GM03348 (cell line): ENCODE measurements at places on chromosomes 5 and 9.
A peak's percentile ranks its signal among the peaks of the same experiment; 100 is the strongest.

DNA sequence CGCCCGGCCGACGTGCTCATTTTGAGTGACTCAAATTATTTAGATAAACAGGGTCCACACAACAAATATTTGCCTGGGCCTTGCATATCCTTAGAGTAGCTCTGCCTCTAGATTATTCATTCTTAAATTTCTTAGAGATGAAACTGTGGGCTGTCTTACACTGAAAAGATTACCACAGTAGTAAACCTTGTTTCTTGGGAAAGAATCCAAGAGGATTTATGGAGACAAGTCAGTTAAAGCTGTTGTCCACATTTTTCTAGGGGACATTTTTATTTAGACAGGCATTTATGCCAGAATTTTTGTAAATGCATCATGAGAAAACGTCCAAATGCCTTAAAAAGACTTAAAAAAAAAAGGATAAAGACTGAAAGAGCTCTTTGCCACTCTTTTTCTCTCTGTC is 32.6 kb upstream of the RANBP3L start:
- peak; percentile 38 for DNase-seq

- DNase-seq, result no peak
These were observed 7.8 kb upstream of the CCDC192 start for GRCh38 chr5:127695346-127695745.

DNA sequence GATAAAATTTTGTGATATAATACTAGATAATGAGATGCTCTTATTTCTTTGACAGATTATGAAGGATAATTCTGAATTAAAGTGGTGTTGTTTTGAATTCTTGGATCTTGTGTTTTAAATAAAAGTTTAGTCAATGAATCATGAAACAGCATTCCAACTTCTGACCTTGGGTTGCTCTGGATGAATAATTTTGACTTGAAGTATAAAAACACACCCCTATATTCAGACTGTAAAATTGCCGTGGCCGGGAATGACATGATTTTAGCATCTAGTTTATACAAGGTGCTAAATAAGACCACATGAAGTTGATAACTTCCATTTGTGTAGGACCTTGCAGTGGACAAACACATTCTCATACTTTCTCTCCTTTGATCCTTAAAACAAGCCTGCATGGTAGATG is 67.2 kb upstream of the DAP start:
- peak; percentile 22 for DNase-seq

DNA sequence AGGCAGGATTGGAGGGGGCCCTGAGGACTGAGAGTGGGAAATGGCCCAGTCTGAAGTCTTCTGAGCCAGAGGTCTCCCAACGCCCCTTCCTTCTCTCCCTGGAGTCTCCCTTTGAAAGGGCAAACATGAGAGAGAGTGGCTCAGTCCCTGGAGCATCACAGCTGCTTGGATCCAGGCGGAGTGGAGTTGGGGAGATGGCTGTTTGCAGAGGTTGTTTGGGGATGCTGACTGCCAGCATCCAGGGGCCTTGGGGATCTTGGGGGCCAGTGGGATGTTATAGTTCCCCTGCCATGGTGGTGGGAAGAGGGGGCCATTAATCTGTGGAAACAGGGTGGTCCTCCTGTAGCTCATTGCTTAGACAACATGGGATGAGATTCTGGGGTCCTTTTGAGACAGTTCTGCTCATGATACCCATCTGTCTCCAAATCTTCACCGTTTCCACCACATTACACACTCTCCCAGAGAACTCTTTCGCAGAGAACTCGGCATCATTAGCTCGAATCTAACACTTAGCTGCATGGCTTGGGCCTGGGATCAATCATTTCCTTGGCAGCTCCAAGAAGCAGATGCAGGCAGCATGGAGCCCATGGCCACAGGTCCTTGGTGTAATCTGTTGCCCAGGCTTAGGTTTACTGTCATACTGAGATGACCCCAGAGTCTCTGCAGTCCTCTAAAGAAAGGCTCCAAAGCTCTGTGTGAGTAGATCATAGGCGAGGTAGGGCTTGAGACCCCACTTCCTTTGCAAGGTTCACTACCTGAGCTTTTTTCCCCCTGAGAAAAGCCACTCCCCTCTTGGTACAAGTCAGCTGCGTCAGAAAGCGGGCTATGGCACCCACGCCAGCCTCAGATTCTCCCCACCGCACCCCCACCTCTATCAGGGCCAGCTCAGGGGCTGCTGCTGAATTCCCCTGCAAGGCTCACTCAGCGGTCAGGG is 54.4 kb upstream of the SH3PXD2B start:
- no peak for DNase-seq

DNA sequence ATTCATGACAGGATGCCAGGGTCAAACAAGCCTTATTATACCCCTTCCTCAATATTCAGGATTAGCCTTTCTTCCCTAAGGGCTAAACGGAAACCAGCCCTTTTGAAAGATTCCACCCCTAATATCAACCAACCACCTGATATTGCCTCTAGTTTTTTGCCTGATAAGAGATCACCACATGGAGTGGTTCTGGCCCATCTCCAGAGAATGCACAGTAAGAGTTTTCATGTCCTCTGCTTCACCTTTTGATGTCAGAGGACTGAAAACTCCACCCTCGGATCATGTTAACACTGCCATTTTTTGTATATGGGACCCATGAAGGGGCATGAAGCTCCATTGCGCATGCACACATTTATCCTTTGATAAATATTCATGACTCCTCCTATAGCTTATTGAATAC is 5.8 kb upstream of the LNPEP start:
- DNase-seq, result no peak

DNA sequence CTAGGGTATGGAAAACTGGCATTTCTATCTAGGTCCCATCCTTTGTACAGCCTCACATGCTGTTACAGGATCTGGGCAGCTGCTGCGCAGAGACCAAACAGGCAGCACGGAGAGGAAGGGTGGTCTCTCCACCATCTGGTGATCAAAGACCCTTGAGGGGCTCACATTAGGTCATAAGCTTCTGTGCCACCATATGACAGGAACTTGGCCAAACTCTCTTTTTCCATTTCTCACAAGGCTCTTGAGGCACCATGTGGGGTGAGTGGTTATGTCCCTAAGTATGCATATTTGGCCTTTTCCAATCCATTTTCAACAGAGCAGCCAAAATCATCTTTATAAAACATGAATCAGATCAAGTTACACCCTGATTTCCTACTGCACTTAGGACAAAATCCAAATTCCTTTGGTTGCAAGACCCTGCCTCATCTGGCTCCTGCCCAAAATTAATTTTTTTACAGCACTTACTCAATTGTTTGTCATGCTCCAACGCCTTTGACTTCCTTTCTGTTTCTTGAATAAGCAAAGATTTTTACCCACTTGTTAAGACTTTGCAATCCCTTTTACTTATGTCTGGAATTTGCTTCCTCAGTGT is 730.0 kb downstream of the MAT2B start:
- DNase-seq, result peak; percentile 1

- DNase-seq, result no peak
These were observed 631.9 kb downstream of the PSAT1 start for GRCh38 chr9:78928625-78929405.

DNA sequence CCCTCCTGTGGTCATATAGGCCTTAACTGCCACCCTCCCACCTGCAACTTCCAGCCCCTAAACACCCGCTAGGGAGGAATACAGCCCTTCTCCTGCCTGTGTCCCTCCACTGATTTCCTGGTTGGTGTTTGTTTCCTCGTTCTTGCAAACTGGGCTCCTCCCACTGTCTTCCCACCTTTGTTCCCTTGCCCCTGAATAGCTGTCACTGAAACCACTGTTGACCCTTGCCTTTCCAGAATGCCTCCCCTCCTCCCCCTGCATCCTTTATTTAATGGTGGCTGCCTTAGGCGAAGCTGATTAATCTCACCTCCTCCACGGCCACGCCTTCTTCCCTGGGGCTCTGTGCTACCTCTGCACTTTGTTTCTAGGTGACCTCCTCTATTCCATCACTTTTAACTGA is 626.7 kb downstream of the BNC2 start:
- no peak for DNase-seq
